Astrocyte of the spinal cord (primary cell): ENCODE measurements at places on chromosomes 12 and 14.

- no peak for DNase-seq
These were observed 36.2 kb downstream of the MED13L start for GRCh38 chr12:116241157-116241759.

DNA sequence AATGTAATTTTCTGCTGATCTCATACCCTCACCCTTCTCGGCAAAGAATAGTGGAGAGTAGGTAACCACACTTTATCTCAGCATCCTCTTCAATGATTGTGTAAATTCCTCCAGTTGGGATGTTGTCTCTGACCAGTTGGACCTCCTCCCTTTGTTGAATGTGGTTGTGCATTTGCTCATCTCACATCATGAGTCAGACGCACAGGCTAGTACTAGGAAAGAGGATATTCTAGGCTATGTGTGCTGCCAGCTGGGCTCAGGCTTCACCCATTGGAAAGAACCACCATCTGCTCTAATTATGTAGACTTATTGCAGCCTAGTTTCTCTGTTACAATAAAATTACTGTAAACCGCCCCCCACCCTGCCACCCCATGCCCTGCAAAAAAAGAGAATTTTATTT, 90.3 kb downstream of the LMO3 start:
- no peak for DNase-seq

- no peak for DNase-seq
These were observed 43.9 kb upstream of the PCED1B start for GRCh38 chr12:47035484-47035883.

DNA sequence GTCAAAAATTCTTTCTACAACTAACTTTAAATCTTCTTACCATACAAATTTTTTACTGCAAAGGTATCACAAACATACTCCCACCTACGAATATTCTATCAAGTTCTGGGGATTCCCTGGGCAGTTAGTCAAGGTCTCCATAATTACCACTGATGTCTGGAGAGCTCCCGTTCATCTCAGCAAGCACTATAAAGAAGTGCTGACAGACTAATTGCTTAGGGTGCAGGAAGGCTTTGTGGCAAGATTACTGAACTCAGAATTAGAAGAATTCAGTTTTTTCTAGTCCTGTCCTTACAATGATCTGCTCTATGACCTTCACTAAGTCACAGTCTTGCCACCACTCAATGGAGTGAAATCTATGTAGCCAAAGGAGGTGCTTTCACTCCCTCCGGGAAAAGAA, 61.5 kb downstream of the DUSP16 start:
- DNase-seq = no peak

GRCh38 chr14:101328412-101329028, 232.8 kb upstream of the DIO3 start:
- DNase-seq = no peak

DNA sequence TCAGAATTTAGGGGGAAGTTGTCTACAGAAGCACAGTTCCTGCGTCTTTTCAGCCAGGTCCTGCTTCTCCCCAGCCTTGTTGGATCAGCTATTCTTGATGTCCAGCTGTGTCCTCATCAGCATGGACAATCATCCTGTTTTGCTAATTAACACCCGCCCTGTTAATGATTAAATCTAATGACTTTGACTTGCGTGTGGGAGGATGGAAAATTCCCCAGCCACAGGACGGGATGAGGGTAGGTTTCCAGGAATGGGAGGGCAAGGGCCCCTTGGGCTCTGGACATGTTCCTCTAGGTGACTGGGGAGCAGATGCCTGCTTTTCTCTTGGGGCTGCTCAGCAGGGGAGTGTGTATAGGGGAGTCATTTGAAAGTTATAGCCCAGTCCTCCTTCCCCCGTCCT, 5.3 kb upstream of the PPP1R1A start:
- DNase-seq = no peak

DNA sequence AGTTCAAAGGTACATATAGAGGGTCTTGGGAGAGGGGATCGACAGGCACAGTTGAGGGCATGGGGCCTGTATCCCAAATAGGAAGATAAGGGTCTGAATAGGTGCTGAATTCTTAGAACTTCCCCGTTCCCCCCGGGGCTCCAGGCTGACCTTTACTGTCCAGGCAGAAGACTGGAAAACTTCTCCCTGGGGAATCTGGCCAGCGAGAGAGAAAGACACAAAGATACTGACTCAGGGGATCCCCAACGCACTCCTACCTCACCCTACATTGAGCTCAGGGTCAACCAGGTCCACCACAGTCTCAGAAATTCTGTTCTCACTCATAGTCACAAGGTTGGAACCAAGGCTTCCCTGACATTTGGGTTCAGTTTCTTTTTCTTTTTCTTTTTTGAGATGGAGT, 46.2 kb downstream of the ACACB start:
- DNase-seq = no peak

GRCh38 chr12:55700255-55701018, 7.3 kb downstream of the ITGA7 start:
- DNase-seq = no peak

DNA sequence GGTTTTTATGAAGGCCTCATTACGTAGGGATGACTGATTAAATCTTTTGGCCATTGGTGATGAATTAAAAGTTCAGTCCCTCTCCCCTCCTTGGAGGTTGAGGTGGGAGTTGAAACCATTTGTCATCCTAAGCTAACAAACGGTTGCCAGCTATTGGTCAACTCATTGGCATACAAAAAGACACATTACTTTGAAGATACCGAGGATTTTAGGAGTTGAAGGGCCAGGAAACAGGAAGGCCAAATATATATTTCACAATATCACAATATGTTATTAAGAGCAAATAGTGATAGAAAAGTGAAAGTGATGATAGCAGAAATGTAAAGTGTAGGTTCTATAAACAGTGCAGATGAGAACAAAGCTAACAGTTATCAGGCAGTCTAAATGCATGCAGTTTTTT, 24.4 kb downstream of the RCOR1 start:
- DNase-seq = no peak

DNA sequence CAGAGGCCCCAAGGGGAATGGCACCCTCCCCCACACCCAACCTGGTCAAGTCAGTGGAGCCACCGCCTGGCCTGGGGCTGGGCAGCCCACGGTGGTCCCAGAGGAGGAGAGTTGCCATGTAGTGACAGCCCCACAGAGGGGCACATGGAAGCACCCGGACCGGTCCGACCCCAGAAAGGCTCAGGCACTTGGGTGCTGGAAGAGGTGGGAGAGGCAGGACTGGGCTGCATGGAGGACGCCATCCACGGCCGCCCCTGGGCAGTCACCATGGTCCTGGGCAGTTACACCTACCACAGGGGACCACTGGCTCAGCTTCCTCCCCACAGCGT, 37.9 kb upstream of the TMEM179 start:
- no peak for DNase-seq

DNA sequence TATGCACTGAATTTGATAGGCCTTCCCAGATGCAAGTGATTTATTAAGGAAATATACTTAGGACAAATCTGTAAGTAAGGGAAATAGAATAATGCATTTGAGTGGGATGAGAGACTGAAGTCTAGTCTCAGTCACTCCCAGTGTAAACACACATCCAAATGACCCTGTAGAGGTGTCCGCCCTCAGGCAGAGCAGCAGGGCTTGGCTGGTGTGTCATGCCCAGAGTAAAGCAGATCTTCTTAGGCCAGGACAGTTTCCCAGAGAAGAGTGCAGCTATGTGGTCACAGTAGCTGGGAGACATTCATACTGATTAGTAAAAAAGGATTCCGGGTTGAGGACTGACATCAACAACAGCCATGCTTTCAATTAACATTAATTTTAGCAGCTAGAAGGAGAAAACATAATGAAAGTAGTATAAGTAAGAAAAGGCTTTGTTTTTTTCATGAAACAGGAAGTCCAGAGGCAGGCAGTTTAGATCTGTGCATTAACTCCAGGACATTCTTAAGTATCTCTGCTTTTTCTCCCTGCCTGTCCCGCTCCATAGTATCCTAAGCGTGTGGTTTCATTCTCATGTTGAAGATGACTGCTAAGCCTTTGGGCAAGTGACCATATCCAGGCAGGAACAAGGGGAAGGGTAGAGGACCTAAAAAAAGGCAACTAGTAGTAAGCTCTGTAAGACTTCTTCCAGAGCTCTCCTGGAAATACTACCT, 35.7 kb downstream of the CNTN1 start:
- no peak for DNase-seq

GRCh38 chr12:13154831-13155230, 41.7 kb upstream of the EMP1 start:
- DNase-seq = no peak

DNA sequence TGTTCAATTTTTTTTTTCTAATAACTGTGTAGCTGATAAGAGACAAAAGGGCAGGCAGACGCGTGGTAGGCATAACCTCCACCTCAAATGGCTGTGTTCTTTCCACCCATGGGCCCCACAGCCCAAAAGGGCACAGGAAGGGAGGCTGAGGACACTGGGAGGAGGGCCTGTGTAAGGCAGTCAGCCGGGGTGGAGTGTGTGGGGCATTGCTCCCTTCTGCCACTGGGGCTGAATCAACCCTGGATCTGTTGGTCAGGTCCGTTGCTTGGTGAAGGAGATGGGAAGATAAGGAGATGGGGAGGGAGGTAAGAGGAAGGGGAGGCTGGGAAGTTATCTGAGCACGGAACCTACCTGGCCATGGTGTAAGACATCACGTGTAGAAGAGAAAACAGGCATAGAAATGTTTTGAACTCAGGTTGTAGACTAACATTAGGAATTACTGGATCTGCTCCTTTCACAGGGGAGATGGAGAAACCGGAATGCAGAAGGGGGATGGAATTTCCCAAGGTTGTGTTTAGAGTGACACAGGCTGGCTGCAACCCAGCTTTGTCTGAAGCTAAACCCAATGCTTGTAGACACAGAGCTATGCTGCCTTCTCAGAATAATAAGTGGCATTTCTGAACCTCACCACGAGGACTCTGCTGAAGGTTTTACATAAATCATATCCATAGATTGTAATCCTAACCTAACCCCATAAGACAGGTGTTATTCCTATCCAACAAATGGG, 138.5 kb upstream of the NOS1 start:
- DNase-seq = no peak

DNA sequence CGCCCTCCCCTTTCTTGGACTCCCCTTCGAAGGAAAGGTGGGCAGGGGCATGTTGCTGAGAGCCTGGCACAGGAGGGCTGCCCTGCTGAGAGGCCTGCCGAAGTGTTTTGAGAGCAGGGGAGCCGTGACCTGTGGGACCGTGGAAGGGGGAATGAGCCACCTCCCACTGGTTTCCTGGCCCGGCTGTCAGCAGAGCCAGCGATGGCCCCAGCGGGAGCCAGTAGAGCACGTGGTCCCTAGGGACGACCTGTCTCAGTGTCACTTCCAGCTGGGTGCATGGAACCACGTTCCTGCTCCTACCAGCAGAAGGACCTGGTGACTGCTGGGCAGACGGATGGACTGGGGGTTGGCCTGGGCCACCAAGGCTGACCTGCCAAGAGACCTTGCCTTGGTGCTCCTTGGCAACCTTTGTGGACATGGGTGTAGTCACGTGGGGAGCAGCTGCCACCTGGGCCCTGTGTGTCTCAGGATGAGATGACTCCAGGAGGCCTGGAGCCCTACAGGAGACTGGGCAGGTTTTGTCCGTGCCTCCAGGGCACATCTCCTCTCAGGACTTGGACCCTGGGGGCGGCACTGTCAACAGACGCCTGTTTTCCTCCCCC, 34.6 kb downstream of the BEGAIN start:
- DNase-seq = no peak

GRCh38 chr12:48943221-48943620, 14.1 kb downstream of the ARF3 start:
- no peak for DNase-seq

DNA sequence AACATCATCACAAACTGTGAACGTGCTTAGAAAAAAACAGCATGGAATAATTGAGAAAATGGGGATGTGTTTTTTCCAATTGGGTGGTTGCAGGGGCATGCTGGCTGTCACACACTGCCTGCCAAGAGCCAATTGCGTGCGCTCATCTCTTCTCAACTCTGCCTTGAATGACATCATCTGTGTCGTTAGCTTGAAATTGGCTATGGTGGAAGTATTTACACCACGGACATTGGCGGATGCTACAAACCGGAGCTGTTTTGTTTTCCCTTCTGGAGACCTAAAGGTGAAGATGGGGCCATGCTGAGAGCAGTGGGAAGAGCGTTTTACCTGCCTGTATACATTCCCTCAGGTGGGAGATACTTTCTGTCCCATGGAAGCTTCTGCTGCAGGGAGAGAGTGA, 71.5 kb downstream of the PRMT8 start:
- DNase-seq = no peak

DNA sequence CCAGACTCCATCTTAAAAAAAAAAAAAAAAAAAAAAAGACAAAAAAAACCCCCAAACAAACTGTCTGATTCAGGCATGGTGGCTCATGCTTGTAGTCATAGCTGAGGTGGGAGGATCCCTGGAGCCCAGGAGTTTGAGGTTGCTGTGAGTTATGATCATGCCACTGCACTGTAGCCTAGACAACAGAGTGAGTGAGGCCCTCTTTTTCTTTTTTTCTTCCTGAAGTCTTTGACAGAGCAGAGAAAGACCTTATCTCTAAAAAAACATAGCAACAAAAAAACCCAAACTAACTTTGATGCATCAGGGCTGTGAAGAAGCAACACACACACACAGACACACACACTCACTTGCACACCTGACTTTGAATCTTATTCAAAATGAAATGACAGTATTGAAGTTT, 7.7 kb upstream of the AMN1 start:
- peak; percentile 82 for DNase-seq

- DNase-seq = no peak
These were observed 1551.5 kb upstream of the SEL1L start for GRCh38 chr14:83085136-83085535.

DNA sequence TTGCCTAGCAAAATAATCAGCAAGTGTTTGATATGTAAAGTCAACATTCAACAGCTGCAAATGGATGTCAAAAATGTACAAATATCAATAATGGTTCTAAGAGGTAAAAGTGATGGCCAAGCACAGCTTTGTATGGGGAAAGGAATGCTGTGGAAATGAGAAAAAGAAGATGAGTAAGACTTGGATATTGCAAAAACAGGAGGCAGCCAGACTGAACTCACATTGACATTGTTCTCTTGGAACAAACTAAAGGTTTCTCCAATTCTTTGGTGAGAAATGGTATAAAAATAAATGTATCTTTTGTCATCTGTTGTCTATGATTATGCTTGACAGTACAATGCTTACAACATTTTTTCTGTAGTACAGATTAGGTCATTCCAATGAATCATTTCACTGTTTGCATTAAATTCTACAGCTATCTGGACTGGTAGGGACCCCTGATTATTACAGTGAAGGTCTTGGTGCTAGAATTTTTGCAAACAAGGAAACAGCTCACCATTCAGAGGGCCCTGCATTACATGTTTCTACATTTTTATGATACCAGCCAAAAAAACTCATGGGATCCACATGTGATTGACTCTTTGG, 465.7 kb downstream of the NOVA1 start:
- peak; percentile 75 for DNase-seq

- DNase-seq = no peak
These were observed 160.8 kb upstream of the KRR1 start for GRCh38 chr12:75672200-75672599.
